ELF-1 (cell line): ENCODE measurements at places on chromosomes 7 and 10.

- DNase-seq, result no peak
Observed at GRCh38 chr10:15898046-15898445, 37.7 kb upstream of the MINDY3 start.

DNA sequence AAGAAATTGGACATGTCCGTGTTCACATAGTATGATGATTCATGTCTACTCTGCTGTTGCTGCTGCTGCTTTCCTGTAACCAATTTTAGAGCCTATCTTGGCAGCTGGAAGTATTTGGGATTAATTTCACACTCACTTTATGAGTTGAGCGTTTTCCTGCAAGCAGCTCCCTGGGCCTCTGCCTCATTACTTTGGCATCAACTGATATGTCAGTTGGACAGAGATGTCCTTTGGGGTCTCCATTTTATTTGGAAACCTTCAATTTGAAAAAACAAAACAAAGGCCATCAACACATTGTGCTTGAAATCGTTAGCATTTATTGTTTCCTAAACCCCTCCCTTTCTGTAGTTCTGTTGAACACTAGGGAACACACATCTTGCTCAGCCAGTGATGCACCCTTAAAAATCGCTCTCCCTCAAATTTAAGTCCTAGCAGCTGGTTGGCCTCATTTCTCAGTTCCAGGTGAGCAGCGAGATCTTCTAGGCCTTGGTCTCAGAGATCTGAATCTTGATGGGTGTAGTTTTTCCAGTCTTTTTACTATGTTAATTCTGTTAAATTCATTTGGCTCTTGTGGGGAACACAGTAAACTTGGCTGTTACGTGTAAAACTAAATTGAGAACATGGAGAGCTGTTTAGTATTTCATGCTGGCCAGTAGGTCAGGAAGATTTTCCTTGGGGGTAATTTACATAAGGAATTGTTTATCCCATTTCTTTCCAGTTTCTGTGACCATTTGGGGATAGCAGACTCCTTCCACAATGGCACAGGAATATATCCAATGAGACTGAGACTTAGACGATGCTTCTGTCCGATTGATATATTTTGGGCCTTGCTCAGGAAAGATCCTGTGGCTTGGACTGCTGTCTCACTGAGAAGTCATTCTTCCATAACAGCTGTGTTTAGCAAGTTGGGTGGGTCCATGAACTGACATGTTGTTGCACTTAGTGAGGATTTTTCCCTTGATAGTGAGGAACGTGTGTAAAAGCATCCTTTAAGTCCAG lies 371.6 kb downstream of the BBS9 start:
- DNase-seq, result no peak

DNA sequence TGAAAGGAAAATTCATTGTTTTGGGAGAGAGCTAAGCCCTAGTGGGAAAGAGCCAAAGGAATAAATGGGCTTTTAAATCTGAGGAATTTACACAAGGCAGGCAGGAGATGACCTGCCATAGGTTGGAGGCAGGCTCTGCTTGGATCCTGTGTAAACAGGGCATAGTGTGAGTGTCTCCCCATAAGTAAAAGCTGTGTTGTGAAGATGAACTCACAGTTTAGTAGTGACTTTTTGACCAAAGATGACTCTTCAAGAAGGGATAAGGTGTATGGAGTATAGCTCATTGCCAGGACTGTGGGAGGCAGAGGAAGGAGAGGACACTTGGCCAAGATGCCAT lies 63.2 kb downstream of the KAT6B start:
- DNase-seq, result no peak

DNA sequence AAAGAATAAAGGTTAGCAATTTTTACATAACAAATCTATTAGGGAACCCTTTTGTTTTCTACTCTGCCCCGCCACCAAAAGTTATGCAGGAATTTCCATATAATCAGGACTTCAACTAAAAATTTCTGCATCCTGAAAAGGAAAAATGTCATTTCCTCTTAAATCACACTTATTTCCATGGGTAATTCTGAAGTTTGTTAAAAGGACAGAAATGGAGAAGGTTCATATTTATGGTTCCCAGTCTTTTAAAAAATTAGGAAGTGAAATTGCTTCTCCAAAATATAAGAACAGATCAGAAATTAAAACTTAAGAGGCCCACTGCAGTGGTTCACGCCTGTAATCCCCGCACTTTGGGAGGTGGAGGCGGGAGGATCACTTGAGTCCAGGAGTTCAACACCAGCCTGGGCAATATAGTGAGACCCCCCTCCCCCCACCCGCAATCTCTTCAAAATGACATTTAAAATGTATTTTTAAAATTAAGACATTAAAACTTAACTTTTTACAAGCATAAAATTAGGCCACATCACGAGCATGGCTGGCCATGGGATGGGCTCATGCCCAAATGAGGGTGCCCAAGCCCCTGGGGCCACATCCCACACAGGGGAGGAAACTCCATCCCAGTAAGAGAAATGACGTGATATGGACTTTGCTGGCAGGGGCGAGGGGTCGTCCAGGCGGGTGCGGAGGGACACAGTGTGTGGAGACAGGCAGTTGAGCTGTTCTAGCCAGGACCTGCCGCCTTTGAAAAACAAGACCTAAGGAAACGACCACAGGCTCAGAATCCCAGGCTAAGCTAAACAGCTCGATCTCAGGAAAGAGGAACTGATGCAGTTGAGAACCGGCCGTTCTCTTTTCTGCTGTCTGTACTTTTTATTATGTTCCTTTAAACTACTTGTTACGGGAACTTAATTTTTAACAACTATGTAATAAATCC lies 51.3 kb upstream of the NFE2L3 start:
- peak; percentile 27 for DNase-seq

GRCh38 chr10:88097092-88097516 lies 233.7 kb downstream of the PTEN start:
- no peak for DNase-seq

GRCh38 chr10:100114976-100115770 lies 33.5 kb upstream of the CPN1 start:
- peak; percentile 23 for DNase-seq

GRCh38 chr10:103833731-103834365 lies 21.5 kb downstream of the SH3PXD2A start:
- DNase-seq, result peak; percentile 76

GRCh38 chr7:14582010-14582409 lies 320.5 kb downstream of the DGKB start:
- DNase-seq, result no peak

- DNase-seq, result peak; percentile 20
Observed at GRCh38 chr10:94038024-94038423, 44.3 kb downstream of the PLCE1 start.

DNA sequence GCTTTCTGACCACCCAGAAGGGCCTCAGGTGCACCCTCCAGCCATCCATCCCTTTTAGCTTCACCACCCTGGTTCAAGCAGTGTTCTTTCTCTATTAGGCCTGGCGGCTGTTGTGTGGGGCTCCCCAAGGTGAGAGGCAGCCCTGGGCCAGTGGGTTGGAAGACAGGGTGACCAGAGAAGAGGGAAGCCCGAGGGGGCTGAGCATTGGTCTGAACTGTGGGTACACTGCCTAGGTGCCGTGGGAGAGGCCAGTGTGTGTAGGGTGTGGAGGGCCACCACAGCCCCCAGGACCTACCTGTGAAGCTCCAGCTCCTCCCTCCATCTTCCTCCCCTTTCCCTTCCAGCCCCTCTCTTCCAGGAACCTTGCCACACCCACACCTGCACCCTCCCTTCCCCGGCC lies 9.1 kb upstream of the MTPAP start:
- no peak for DNase-seq

- no peak for DNase-seq
Observed at GRCh38 chr7:43461349-43462024, 121.4 kb upstream of the STK17A start.

GRCh38 chr10:36177071-36177470 lies 535.0 kb upstream of the FZD8 start:
- no peak for DNase-seq

DNA sequence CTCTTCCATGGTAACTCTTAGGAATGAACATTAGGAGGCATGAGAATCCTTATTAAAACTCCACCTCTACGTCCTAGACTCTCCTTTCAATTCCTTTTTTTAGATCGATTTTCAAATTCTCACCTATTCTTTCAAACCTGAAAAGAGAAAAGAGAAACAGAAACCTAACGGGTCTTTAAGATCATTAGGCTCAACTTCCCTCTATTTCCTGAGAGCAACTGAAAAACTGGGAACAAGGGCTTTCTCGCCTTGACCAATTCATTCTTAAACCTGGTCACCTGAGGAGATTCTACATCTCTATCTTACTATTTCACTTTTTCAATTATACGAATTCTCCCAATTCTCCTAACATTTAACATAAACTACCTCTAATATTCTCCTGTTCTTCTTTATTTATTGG lies 2.8 kb downstream of the TFEC start:
- no peak for DNase-seq

DNA sequence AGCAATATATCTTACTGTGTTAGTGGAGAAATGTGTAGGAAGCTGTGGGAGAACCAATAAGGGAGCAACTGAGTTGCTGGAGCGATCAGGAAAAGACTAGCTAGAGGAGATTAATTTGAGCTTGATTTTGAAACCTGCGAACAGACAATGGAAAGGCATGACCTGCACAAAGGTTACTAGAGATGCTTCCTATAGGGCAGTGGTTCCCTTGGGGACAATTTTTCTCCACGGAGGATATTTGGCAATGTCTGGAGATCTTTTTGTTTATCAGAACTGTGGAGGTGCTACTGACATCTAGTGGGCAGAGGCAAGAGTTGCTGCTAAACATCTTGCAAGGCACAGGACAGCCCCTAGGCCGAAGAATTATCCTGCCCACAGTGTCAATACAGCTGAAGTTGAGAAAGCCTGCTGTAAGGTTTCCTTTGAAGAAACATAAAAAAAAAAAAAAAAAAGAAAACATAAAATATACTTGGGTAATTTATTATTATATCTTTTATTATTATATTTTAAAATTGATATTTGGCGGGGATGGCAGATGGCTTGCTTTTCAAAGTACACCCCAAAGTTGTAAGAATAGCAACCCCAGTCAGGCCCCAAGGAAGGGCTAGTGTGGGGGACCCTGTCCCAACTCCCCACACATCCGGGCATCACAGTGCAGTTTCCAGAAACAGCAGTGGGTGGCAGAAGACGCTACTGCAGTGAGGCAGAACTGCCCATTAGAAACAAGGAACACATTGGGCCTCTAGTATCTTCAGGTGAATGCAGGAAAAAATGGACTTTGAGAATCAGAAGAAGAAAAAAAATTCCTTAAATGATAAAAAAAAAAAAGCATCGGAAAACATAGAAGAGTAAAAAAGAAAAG lies 481.6 kb downstream of the SH2D4B start:
- peak; percentile 48 for DNase-seq
